ENCODE measurements at places on chromosomes 6 and 20.

DNA sequence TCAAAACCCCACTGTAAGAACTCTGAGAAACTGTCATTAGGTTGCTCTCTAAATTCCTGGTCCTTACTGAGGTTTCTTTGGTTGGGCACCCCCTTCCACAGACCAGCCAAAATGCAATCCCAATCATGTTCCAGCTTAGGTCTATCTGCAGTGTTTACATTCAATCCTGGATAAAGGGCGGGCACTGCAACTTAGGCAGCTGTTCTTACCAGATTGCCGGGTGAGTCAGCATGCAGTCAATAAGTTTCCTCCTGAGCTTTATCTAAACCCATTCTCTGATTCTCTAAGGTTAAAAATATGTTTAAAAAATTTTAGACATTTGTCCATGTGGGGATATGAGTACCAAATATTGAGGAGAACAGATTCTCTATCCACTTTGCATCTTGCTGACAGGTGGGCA lies 197.8 kb downstream of the HAO1 start:
- no peak for DNase-seq

- no peak for DNase-seq
These were observed 33.6 kb upstream of the MYL9 start for GRCh38 chr20:36507746-36508145.

- no peak for DNase-seq
These were observed 208.3 kb downstream of the TMEM200A start for GRCh38 chr6:130574146-130574545.

- DNase-seq, result peak; percentile 83
These were observed 73.4 kb upstream of the NOX3 start for GRCh38 chr6:155528982-155529453.

- no peak for DNase-seq
These were observed 484.7 kb downstream of the PRKN start for GRCh38 chr6:162242915-162243314.

GRCh38 chr6:34053721-34054120 lies 92.2 kb downstream of the GRM4 start:
- DNase-seq, result no peak

- no peak for DNase-seq
These were observed 6.0 kb downstream of the NELFCD start for GRCh38 chr20:58986968-58987517.

DNA sequence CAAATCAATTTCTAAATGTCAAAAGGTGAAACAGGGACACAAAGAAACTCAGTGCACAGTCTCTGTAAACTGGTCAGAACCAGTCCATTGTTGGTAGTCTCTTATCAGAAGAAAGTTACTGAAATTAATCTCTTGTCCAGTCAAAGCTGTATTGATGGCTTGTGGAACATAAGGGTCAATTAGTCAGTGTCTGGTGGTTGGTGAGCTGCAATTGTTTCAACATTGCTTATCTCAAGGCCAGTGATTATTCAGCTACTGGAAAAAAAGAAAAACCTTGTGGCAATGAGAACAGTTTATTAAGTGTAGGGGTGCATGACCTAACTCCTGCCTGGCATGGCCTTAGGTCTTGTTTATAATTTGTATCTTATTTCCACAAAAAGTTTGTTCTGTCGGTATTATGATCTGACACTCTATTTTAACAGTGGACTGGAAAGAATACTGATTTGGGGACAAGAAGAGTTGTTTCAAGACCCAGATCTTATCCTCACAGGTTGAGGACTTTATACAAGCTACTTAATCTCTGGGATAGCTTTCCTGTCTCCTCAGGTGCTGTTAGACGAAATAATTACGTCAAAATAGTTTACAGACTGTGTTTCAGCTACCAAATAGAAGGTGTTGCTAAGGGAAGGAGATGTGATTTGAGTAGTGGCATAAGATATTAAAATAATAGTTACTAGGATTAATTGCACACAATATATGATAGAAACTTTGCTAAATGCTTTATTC lies 520.0 kb upstream of the IRAK1BP1 start:
- no peak for DNase-seq

All from suppressor macrophage treated with lipopolysaccharide for 4 hours (primary cell).